ENCODE measurements at places on chromosomes 11 and 22.

GRCh38 chr11:122100756-122101080 is 15.3 kb downstream of the BLID start:
- no peak for DNase-seq

DNA sequence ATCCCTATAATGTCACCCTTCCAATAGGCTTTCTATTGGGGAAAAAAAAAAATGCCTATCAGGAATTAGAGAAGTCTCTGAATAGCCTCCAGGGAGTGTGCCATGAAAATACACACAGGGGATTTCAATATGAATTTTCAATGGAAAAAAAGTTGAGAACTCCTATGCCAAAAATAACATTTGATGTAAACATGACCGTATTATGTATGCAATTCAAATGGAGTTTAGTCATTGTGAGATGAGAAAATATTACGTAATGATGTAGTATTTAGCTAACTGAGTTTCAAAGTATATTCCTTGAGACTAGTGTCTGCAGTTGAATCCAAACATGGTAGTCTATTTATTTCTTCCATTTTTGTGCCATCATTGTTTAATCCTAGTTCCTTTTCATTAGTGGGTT is 182.3 kb downstream of the BLID start:
- no peak for DNase-seq

GRCh38 chr11:17781221-17781620 is 46.6 kb downstream of the KCNC1 start:
- DNase-seq, result no peak

DNA sequence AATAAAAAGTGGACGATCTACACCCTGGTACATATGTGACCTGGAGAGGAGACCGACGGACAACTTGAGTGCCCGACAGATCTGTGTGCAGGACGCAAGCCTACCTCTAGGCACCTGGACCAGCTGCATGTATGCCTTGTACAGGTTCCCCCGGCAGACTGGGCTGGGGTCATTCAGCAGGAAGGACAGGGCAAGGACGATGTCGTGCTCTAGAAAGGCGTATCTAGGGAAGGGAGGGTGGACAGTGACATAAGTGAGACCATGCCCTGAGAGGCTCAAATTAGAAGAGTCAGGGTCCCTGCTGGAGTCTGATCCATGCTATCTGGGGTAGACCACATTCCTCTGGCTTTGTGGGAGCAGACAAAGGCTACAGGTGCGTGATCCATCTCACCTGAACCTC is 7.9 kb downstream of the RSPH14 start:
- DNase-seq, result no peak

DNA sequence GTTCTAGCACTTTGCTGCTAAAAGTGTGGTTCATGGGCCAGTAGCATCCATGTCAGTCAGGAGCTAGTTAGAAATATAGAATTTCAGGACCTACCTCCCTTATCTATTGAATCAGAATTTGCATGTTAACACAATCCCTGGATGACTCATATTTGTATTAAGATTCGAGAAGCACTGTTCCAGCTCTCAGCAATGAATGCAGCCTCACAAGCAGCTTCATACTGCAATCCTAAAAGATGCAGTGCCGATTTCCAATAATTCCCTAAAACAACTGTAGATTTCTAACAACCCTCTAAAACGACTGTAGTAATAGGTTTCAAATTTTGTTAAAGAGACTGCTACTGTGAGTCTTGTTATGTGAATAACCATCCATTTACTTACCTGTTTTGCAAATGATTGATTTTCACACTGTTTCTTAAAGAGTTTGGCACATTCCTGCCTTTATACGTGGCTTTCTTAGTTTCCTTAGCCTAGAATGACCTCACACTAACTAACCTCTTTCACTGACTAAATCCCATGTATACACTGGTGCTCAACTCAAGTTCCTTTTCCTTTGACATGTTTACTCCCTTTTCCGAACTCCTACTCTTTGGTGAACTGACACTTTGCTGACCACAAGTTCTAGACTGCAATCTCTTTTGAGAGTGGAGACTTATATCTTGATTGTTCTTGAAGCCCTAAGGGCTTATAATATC is 511.8 kb downstream of the METTL15 start:
- no peak for DNase-seq

DNA sequence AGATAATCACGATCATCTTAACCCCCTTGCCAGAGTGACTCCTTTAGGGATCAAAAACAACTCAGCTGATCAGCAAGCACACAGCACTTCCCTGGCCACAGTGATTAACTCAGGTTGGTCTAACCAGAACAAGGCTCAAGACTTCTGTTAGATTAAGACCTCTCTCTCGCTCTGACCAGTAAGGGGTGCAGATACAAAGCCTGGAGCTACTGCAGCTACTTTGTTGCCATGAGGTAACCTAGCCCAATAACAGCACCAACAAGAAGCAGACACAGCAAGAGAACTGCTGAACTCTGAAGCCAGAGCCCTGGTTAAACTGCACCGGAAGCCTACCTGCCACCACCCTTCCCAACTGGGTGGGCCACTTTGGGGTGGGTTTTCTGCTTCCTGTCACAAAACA is 42.0 kb downstream of the LINC01488 start:
- no peak for DNase-seq

GRCh38 chr22:48515571-48516200 is 1312.0 kb downstream of the BRD1 start:
- DNase-seq, result no peak

DNA sequence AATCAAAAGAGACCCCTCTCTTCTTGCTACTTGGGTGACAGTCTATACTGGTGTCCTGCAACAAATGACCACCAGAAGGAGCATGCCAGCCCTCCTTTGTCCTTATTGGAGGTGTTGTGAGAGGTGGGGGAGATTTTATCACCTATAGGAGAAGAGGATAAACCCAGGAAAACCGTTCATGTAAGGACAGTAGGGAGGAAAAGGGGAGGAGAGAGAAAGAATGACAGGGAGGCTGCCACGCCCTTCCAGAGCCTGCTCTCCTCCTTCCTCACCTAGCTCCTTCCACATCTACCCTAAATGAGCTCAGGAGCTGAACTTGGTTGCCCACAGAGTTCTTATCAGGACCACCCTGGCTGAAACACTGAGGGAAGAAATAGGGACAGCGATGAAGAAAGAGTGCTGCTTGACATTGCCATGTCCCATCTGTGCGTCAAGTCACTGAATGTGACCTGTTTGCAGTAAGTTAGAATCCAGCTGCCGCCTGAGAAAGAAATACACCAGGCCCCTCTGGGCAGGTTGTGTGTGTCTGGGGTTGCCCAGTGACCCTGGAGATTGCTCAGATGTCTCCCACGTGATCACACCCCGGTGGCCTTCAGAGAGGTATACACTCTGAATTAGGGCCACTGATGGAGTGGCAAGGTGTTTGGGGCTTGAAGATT is 40.4 kb upstream of the ETS1 start:
- no peak for DNase-seq

- no peak for DNase-seq
These were observed 91.9 kb downstream of the SPON1 start for GRCh38 chr11:14054116-14055107.

- DNase-seq, result no peak
These were observed 14.4 kb downstream of the DAGLA start for GRCh38 chr11:61694602-61694939.

- no peak for DNase-seq
These were observed 105.1 kb upstream of the CRYBB3 start for GRCh38 chr22:25094579-25094978.

GRCh38 chr11:72328366-72329224 is 84.6 kb upstream of the PHOX2A start:
- no peak for DNase-seq

DNA sequence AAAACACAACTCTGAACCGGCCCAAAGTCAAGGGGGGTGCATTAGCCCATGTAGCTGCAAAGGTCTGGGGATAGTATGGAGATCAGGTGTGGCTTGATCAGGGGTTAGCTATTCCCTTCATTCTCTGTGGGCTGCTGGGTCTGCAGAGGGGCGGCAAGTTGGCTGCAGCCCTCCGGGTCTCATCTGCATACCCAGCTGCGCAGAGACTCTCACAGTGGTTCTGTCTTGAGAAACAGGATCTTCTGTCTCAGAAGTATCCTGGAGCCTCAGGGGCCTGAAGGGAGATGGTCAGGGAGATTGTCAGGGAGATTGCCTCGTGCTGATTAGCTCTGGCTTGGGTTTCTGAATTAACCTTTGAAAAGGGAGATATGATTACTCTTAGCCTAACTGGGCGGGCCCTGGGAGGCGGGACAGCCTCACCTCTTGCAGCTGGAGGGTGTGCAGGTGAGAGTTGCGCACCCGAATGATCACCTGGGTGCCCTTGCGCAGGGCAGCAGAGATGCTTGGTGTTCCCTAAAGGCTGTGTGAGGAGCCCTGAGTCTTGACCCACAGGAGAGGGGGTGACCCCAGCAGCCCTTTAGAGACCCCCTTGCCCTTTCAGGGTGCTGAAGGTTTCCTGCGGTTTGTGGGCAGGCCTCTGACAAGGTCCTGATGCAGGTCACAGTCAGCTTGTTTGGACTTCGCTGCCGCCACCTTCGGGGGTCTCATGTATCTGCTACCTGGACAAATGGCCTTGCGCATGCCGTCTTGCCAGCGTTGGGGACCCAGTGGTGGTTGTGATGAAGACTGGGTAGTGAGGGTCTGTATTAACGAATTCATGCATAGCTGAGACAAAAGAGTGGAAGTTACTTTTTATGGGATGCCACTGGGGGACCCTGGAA is 7.3 kb downstream of the ARHGAP8 start:
- no peak for DNase-seq

- DNase-seq, result no peak
These were observed 876.3 kb downstream of the FAM181B start for GRCh38 chr11:81857386-81857785.

DNA sequence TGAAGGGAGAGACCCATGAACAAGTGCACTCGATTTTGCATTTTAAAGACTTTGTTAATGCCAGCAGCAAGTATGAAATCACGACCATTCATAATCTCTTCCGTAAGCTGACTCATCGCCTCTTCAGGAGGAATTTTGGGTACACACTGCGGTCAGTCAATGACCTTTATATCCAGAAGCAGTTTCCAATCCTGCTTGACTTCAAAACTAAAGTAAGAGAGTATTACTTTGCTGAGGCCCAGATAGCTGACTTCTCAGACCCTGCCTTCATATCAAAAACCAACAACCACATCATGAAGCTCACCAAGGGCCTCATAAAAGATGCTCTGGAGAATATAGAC is 5.9 kb downstream of the SERPIND1 start:
- DNase-seq, result no peak

DNA sequence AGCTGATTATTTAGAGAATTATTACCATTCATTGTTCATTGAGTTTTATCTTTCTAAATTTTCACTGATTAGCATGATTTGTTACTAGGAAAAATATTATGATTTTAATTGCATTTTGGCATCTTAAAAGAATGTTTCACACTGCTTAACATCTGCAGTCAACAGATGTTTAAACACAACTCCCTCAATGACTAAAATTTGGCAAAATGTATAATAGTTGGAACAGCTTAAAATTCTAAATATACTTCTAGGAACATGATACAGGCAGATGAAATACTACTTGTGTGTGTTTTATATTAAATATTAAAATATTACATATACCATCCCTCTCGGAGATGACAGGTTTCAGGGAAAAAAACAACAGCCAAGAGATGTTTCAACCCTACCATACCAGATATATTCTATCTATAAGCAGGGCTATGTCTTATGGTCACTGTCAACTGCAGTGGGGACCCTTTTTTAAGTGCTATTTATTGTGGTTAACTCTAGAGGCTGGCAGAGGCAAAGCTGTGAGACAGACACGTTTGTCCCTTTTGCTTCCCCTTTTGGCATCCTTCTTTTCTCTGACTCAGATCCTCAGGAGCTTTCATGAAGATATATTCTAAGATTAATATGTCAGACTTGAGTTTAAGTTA is 81.9 kb downstream of the BDNF start:
- no peak for DNase-seq

GRCh38 chr22:48175721-48176120 is 1413.3 kb downstream of the TBC1D22A start:
- no peak for DNase-seq

GRCh38 chr11:123523539-123523938 is 93.5 kb downstream of the GRAMD1B start:
- DNase-seq, result no peak

DNA sequence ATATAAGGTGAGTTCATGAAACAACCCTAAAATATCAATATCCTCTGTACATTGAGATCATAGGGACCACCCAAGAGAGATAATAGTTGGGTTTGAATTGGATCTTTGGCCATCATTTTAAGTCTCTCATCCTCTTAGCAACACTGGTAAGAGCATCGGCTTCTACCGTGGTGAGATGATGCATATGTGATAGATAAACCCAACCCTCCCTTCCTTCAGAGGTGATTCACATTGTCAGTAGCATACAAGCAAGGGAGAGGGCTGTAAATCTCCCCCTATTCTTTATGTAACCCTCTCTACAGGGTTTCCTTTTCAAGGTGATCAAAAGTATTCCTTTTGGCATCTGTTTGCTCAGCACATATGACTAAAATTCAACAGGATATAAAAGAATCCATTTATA is 102.4 kb upstream of the MTMR2 start:
- DNase-seq, result no peak

GRCh38 chr11:62611705-62612365 is 740 bp downstream of the EML3 start:
- peak; percentile 65 for DNase-seq

DNA sequence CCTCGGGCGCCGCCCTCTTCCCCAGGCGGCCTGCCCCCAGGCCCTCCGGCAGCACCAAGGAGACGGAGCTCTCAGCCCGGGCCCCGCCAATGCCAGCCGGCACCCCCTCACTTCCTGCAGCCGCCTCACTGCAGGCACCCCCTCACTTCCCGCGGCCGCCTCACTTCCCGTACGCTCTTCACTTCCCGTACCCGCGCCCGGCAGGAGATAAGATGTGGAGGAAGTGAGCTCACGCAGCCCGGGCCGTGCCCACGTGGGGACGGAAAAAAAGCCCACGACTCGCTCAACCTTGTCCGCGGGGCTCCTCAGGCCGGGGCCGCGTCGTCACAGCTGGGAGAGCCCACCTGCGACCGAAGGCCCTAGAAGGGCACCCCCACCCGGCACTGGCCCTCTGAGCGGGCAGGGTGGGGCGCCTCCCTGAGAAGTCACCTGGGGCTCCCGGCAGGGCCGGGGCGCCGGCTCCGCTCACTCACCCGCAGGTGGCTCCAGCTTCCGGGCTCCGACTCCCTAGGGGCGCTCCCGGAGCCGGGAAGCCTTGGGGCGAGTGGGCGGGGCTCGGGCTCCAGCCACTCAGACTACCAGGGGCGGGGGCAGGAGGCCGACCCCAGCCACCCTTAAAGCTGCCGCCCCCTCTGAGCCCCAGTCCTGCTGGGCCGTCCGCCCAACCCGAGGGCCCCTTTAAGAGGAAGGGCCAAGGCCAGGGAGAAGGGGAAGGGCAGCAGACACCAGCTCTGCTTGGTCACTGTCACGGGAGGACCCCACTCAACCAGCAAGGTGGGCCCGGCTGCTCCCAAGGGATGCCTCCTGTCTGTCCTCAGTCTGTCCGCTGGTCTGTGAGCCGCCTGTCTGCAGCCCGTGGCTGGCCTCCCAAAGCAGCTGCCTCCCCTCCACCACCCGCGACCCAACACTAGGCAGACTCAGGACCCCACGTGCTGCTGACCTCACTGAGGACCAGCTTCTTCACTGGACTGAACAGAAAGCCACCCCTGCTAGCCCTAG is 31.4 kb downstream of the PISD start:
- DNase-seq, result peak; percentile 86
